ENCODE measurements at places on chromosomes 3 and 15.

GRCh38 chr15:88649753-88650551 lies 11.1 kb downstream of the ISG20 start:
- no peak for DNase-seq

- DNase-seq = no peak
These were observed 3.3 kb upstream of the ISLR start for GRCh38 chr15:74170071-74170844.

GRCh38 chr15:31461375-31461774 lies 134.7 kb downstream of the KLF13 start:
- DNase-seq = no peak

DNA sequence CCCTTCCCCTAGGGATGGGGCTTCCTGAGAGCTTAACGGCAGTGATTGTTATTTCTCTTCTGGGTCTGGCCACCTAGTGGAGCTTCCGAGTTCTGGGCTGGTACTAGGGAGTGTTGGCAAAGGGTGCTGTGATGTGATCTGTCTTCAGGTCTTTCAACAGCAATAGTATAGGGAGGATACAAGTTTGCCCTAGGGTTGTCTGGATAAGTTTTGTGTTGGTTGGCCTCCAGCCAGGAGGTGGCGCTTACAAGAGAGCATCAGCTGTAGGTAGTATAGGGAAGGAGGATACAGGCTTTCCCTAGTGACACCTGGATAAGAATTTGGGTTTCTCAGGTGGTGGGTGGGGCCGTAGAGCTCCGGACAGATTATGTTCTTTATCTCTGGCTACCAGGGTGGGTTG lies 19.2 kb upstream of the CPOX start:
- peak; percentile 13 for DNase-seq

DNA sequence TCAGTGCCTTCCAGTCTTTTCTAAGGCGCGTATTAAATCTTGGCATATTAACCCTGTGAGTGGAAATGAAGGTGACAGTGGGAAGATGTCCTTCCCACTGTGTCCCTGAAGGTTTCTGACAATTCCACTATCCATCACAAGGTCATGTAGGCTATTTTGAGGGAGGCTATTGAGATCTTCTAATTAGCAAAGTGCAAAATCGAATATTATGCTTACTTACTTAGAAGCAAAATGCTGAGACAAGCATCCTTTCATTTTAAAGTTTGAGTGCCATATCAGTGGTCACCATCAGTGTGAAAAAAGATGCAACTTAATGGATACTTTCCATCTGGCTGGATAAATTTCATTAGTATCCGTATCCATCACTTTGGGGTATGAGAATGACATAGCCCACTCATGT lies 77.6 kb downstream of the COL6A5 start:
- no peak for DNase-seq
